ENCODE measurements at places on chromosomes 12 and 14. TPM values are rescaled to one million over a fixed set of nuclear protein-coding genes. Genes with fewer than 3 reads are reported as not detected.

The PCED1B gene
- 0.46 TPM for total RNA-seq

The TSPAN19 gene
- total RNA-seq, result not detected

The RDH12 gene
- total RNA-seq, result not detected

The IRAK3 gene
- 9.0 TPM for total RNA-seq

The MYL2 gene
- total RNA-seq, result not detected

The GRIP1 gene
- total RNA-seq, result 0.33 TPM

The RILPL2 gene
- total RNA-seq, result 4.6 TPM

The CATSPERB gene
- total RNA-seq, result not detected

The GPR132 gene
- total RNA-seq, result 0.26 TPM

The SRRM4 gene
- not detected for total RNA-seq

The TCL1A gene
- not detected for total RNA-seq

The JDP2 gene
- 47.5 TPM for total RNA-seq

The RAD51AP1 gene
- total RNA-seq, result 5.2 TPM

The NFE2 gene
- total RNA-seq, result 0.10 TPM

The PKP2 gene
- 1.8 TPM for total RNA-seq

The SIRT4 gene
- 2.0 TPM for total RNA-seq

The GLT1D1 gene
- total RNA-seq, result not detected

The GZMB gene
- not detected for total RNA-seq

The LRP1-AS gene
- not detected for total RNA-seq

The RGS6 gene
- total RNA-seq, result not detected

The GYS2 gene
- not detected for total RNA-seq

The ENDOU gene
- 0.40 TPM for total RNA-seq

The RNASE3 gene
- not detected for total RNA-seq

The MAP3K9 gene
- 0.07 TPM for total RNA-seq

The SPIC gene
- not detected for total RNA-seq

The SLCO1B1 gene
- total RNA-seq, result not detected

The RNASE7 gene
- not detected for total RNA-seq

The KCNJ8 gene
- 9.1 TPM for total RNA-seq

The AMN gene
- total RNA-seq, result 0.07 TPM

The TAS2R46 gene
- 4.8 TPM for total RNA-seq

The TMEM229B gene
- total RNA-seq, result 2.5 TPM

The HOXC5 gene
- total RNA-seq, result 0.39 TPM

The RNASE1 gene
- total RNA-seq, result 1.6 TPM

The FAM181A gene
- total RNA-seq, result not detected

The RPGRIP1 gene
- total RNA-seq, result not detected
